NCI-H510A (cell line): ENCODE measurements at places on chromosomes 7 and 10.

DNA sequence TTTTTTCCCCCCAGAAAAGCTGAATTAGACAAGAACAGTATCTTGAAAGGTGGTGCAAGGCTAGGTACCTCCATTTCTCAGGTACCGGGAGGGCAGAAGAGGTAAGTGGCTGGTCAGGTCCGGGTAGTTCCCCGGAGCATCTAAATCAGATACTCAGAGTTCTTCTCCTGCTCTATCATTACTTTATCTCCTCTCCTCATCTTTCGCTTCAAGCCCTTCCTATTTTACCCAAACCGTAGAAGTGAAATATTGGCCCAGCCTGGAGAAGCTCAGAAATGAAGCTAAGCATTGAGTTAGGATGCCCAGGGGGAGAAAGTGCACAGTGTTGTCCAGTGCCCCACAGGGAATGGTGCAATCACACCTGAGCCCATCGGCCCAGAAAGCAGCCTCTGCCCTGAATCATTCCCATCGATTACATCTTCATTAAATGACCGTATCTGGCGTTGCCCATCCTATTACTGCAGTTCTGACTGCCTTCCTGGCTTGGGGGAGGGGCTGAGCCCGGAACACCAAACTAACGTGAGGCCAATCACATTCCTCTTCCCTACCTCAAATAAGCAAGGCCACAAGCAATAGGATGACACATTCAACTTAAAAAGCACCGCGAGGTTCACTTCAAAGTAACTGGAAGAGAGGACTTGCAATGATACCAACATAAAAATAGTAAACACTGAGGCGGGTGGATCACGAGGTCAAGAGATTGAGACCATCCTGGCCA lies 116.5 kb downstream of the PRPF18 start:
- no peak for DNase-seq

DNA sequence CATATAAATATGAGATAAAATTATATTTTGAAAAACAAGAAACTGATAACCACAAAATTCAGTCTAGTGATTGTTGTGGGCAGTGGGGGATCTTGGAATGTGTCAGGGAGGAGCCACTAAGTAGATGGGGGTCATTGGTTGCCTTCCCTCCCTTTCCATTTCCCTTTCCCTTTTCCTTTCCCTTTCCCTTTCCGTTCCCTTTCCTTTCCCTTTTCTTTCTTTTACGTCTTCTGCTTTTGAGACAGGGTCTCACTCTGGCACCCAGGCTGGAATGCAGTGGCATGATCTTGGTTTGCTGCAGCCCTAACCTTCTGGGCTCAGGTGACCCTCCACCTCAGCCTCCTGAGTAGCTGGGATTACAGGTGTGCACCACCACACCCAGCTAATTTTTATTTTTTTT lies 51.0 kb downstream of the DYNC2I1 start:
- DNase-seq: no peak

DNA sequence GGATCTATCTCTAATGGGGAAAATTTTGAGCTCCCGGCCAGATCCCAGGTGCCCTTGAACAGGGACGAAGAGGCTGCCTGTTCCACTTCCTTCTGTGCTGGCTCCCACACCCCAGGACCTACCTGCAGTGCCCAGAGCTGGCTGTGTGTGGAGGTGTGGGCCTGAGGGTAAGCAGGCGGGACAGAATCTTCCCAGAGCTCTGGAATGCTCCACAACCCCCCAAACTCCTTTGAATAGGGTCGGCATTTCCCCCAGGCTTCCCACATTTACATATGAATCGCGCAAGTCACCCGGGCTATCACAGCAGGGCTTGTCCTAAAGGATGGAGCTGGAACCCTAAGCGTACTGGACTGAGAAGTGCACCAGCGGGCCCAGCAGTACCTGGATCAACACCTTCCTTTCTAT lies 95.9 kb downstream of the DNMBP start:
- DNase-seq: no peak

- DNase-seq: no peak
Measured at GRCh38 chr10:128865436-128866195, 601.4 kb upstream of the MGMT start.

GRCh38 chr7:47461161-47461560 lies 120.8 kb downstream of the TNS3 start:
- DNase-seq: no peak

DNA sequence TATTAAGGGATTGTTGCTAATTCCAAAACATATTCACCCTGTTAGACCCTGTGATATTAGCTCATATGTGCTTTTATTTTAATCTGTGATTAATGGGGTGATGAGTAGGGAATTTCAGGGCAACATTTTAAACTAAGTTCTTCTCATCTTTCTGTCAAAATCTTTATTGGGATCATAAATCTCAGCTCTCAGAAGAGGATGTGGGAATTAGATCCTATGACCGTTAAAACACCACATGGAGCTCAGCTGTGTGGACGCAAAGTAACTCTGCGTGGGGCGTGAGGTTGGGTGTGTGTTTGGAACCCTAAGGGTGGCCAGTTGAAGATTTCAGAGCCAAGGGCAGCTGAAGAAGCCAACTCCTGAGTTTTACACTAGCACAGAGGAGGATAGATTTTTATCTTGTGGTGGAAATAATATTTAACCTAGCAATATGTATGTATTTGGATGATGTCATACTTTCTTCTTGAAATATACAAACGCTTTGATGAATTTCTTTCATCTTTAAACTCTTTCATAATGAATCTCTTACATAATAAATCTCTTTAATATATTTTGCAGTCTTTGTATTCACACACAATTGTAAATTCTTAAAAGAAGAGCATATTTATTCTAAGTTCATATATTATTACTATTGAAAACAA lies 64.4 kb downstream of the EPDR1 start:
- no peak for DNase-seq
